NCI-H460 (cell line): ENCODE measurements at places on chromosomes 3 and 15.

- DNase-seq = no peak
Observed at GRCh38 chr3:48678056-48678455, 7.7 kb downstream of the NCKIPSD start.

GRCh38 chr3:78046566-78046965 is 1006.7 kb downstream of the ROBO2 start:
- no peak for DNase-seq

GRCh38 chr3:181761906-181762305 is 50.2 kb downstream of the SOX2 start:
- DNase-seq = no peak

DNA sequence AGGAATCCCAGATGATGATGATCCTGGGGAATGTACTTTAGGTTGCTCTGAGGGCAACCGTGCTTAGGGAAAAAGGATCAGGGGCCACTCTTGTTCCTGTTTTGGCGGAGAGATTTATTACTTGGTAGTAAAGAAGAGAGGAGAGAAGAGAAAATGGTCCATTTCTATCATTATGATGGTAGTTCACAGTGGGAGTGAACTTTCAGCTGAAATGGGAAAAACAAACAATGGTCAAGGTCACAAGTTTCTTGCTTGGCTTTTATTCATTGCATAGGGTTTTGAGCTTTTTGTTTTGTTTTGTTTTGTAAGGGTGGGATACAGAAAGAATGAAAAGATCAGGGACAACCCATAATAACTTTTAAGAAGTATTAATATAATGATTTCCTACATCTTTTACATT is 7.7 kb upstream of the UMPS start:
- no peak for DNase-seq

- no peak for DNase-seq
Observed at GRCh38 chr15:59116141-59116540, 11.2 kb downstream of the CCNB2 start.

- DNase-seq = no peak
Observed at GRCh38 chr3:105883798-105884377, 15.1 kb upstream of the CBLB start.

DNA sequence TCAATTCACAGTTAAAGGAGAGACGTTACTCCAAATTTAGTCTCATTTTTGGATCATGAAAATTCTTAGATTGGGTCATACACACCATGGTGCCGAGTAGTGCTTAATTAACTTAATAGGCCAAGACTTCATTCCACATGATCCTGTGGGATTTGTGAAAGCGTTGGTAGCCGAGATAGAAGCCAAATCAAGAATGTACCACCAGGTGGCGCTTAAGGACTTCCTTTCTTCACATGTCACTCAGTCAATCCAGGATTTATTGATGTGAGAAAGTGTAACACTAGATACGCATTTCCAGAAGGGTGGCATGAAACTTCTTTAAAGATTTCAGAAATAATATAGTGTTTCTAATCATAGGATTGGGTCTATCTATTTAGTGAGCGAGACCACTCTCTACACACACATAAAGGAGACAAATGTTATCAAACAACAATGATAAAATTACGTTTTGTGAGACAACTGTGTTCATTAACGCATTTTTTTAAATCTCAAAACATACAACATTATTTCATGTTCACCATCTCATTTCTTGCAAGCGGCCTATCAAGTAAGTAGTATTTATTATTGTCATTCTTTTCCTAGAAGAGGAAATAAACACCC is 436.1 kb downstream of the CHL1 start:
- peak; percentile 75 for DNase-seq

- no peak for DNase-seq
Observed at GRCh38 chr3:36596419-36596818, 167.9 kb downstream of the DCLK3 start.

DNA sequence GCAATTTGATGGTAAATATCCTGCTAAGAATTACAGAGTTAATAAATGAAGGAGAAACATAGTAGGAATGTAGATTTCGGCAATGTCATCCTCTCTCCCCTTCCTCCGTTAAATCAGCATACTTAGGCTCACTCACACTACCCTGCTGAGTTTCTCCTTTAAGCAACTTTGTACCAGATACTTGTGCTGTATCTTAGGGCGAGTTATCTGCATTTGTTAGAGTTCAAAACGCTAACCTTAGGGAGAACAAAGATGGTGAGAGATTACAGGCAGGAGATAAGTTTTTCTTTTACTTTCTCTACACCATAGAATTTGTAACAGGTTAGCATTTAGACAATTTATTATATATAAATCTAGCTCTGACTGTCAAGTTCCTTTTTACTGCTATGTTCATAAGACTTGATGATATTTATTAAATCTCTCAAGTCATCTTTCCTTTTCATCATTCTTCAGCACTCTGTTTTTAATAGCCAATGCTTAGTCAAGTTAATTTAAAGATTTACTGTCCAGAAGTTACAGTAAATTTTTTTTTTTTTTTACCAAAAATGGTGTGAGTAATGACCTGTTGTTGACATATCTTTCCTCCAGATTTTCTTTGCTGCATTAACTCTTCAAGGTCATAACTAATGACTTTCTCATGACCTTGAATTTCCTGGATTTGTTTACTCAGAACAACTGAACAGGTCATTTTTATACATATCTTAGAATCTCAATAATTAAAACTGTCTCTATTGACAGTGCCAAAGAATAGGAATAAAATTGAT is 22.2 kb downstream of the SUCNR1 start:
- DNase-seq = no peak

DNA sequence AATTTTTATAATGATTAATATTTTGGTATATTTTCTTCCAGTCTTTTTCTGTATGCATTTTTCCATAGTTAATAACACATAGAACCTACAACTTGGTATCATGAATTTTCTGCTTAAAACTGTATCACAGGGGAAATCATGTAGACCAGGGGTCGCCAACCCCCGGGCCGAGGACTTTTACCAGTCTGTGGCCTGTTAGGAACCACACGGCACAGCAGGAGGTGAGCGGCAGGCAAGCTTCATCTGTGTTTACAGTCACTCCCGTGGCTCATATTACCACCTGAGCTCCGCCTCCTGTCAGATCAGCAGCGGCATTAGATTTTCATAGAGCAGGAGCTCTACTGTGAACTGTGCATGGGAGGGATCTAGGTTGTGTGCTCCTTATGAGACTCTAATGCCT is 54.7 kb downstream of the RPL22L1 start:
- peak; percentile 11 for DNase-seq

DNA sequence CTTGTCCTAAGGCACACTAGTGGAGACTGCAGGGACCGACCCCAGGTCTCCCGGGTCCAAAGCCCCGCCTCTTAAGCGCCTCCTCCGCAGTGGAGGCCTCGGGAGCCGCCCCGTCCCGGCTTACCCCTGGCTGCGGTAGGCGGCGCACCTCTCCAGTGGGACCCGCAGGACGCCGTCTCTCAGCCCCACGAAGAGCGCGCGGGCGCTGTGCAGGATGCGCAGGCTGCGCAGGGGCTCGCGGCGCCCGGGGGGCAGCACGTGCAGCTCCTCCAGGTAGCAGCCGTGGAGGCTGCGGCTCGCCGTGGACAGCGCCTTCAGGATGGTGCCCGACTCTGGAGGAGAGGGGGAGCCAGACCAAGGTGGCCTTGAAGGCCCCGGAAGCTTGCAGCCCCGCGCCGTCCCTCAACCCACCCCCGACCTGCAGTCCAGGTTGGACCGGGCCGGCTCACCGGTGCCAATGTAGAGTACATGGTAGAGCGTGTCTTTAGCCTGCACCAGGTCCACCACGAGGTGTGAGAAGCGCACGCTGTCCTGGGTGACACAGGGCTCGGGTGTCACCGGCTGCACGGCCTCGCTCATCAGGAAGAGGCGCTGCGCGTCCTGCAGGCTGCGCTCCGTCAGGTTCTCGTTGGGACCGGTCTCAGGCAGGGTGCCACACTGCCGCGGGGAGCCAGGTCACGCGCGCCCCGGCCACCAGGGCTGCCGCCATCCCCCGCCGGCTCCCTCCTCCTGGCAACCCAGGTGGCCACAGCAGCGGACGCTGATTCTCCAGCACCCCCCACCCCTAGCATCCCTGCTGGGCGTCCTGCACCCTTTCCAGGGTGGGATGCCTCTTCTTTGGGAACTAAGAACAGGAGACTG is 105.5 kb downstream of the SEMA5B start:
- DNase-seq = no peak

GRCh38 chr15:52251144-52251860 is 44.3 kb downstream of the MYO5C start:
- no peak for DNase-seq

- no peak for DNase-seq
Observed at GRCh38 chr3:146375219-146375618, 94.1 kb downstream of the PLSCR2 start.

- DNase-seq = no peak
Observed at GRCh38 chr3:124396339-124396950, 333.8 kb upstream of the UMPS start.
